ENCODE measurements at places on chromosomes 6 and 20.

DNA sequence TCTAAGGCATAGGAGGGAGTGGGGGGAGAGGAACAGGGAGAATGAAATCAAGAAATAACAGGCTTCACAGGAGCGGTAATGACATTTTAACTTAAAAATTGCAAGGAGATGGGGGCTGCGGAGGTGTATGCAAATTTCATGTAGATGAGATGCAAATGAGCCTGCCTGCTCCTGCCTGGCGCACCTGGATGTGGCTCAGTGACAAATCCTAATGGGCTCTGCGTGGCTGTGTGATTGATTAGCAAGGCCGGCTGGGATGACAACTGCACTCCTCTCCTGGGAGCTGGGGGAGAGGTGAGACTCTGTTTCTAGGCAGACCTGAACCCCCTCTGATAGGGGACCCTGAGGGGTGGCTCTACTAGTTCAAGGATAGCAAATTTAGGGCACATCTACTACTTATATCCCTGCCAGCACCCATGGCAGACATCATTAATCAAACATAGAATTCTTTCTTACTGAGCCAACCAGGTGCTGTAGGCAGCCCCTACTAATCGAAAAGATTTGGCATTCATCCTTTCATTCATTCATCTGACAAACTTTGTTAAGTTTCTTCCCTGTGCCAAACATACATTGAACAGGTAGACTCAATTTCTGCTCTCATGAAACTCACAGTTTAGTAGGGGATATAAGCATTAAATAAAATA, 38.4 kb upstream of the TGM2 start:
- DNase-seq = no peak

DNA sequence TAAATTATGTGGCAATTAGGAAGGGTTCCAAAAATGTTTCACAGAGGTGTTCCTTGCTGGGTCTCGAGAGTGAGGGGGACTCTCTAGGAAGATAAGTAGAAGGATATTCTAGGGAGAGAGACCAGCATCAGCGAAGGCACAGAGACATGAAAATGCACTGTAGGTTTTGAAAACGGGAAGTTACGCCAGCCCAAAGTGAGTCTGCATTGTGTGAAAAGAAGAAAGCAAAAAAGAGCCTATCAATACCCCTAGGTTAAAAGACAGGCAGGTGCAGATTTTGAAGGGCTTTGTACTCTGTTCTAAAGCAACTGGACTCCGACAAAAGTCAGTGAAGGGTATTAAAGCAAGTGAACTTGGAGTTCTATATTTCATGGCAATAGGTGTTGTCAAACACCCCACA, 25.7 kb upstream of the MRAP2 start:
- DNase-seq = no peak

GRCh38 chr20:63082308-63082938, 75.7 kb upstream of the BHLHE23 start:
- no peak for DNase-seq

DNA sequence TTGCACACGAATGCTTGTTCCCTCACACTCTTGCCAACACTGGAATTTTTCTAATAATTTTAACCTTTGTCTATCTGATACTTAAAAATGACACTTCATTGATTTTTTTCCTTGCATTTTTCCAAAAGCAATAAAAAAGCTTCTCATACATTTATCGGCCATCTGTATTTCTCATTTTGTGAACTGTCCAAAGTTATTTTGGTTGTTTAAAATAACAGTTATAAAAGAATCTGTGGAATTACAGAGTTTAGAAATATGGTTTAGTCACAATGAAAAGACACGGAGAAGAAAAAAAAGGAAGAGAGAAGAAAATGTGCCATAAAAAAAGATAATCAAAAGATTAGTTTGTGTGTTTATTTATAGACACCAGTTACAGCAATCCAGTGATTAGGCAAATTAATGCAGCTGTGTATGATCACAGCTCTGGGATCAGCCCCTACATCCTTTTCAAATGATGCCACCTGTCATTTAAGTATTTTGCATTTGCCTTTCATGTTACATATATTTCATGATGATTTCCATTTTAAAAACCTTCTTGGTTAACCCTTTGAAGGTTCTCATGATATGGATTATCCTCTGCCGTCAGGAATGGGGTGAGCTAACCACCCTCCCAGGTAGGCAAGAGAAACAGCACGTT, 171.7 kb downstream of the BACH2 start:
- no peak for DNase-seq

DNA sequence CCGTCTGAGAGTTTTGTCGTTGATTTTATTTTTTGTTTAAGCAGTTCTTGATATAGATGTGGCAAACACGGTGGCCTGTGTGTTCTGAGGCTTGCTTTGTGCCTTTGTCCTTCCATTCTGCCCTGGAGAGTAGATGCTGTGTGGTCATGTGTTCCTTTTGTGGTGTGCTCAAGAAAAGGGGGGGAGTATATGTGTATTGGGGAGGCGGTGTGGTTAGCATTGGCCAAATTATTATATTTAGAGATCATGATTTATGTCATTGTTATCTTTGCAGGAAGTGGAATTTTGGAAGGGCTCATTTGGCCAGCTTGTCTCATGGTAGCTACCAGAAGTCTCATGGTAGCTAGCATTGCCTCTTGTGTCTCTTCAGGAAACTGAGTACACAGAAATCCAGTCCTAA, 16.4 kb downstream of the RREB1 start:
- no peak for DNase-seq

DNA sequence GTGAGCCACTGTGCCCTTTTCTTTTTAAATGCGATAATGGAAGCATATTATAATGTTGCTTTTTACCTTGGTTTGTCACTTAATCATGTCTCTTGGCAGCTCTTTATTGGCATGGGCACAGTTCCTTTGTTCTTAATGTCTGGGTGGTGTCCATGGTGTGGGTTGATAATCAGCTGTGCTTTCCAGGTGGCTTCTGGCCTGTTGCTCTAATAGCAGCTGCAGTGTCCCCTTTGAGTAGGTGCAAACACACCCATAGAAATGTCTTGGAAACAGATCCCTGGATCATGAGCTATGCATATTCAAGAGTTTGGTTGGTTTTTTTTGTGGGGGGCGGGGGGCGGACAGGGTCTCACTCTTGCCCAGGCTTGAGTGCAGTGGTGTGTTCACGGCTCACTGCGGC, 29.9 kb downstream of the EFCAB8 start:
- DNase-seq = no peak

Data from GDM1 (cell line).